ENCODE measurements at places on chromosomes 1 and 21.

DNA sequence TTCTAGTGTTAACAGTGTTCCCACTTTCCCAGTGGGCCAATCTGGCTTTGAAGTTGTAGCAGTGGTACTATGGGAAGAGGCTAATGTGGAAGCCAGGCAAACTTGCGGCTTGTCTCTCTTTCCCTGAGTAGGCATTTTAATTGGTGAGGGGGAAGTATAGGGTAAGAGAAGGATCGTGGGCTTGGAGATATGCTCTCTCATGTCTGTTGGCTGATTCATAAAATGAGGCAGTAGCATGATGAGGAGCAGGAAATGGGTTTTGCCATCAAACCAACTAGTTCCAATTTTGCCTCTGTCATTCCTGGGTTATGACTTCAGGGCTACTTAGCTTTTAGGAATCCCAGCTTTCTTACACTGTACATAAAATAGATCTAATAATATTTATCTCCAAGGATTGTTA lies 12.1 kb downstream of the C8A start:
- DNase-seq = no peak

DNA sequence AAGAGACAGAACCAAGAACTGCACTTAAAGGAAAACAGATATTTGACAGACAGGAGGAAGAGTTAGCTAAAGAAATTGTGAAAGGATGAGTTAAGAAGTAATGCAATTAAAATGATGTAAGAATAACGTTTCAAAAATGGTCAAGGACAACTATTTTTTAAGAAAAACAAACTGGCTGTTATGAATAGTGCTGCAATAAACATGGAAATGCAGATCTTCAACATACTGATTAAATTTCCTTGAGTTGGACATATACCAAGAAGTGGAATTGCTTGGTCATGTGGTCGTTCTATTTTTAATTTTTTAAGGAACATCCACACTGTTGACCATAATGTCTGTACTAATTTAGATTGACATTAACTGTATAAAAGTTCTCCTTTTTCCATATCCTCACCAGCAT lies 23.1 kb upstream of the PHTF1 start:
- DNase-seq = no peak

DNA sequence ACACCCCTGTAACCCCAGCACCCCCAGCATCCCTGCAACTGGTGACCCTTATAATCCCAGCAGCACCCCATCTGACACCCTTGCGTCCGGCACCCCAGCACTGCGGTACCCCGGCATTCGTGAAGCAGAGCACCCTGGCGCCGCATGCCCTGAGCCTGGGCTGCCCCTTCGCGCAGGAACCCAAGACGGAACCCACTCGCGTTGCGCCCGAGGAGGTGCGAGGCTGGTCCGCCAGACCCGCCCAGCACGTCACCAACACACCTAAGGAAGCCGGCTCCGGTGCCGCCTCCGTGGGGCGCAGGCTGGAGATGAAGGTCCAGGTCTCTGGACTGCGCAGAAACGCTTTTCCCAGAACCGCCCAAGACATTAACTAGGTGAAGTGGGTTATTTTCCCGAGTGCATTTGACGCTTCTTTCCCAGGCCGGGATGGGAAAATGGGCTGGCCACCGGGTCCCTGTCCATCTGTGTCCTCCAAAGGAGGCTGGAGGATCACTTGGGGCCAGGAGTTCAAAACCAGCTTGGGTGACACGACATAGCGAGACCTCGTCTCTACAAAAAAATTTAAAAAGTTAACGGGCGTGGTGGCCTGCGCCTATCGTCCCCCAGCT lies 15.9 kb upstream of the RNF187 start:
- DNase-seq = no peak

DNA sequence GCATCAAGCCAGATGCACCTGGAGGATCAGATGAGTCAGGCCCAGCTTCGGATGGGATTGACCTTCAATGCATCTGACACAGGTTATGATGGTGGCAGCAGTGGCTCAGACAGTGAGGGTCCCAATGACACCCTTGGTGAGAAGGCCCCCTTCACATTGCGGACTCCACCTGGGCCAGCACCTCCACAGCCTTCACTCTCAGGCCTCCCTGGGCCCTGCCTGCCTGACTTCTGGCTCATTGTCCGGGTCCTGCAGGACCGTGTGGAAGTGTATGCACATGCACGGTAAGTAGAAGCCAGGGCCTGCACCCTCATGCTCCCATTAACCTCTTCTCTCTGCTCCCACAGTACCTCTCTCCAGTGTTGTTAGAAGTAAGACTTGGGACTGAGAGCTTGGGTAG lies 20.8 kb downstream of the HYI start:
- no peak for DNase-seq

GRCh38 chr1:53514436-53514835 lies 55.2 kb downstream of the DMRTB1 start:
- no peak for DNase-seq

- no peak for DNase-seq
Observed at GRCh38 chr1:8458607-8459006, 140.7 kb downstream of the SLC45A1 start.

DNA sequence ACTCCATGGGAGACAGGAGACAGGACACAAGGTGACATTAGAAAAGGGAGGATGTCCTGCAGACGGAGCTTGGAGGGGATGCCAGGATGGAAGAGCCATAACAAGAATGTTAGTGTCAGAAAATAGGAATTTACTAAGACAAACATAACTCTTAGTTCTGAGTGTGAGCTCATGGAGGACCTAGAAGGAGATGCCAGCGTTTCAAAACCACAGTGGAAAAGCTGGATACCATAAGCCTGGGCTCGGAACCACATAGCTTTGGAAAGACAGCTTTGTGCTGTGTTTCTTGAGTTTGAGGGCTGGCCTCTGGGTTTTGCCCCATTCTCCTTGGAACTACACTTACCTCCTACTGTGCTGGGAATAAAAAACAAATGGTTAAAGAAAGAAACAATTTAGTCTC lies 128.4 kb downstream of the S1PR1 start:
- no peak for DNase-seq

- no peak for DNase-seq
Observed at GRCh38 chr1:143497374-143497747, 474.4 kb downstream of the FAM72C start.

DNA sequence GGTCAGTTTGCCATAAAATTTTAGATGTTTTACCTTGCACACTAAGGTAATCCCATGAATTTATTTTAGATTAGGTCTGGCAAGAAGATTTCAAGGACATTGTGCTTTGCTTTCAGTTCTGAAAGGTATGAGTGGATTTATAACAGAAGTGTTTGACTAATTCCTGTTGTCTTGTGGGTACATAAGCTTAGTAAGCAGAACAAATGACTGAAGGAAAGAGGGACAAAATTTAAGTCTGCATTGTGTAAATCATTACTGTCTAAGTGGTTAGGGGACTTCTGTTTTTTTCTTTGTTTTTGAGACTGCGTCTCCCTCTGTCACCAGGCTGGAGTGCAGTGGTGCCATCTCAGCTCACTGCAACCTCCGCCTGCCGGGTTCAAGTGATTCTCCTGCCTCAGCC lies 60.1 kb downstream of the PKN2 start:
- no peak for DNase-seq

GRCh38 chr1:51170342-51170741 lies 65.7 kb upstream of the RNF11 start:
- no peak for DNase-seq
